Fibroblast of lung (primary cell): ENCODE measurements at places on chromosomes 11 and 22. TPM values are rescaled to one million over a fixed set of nuclear protein-coding genes. Genes with fewer than 3 reads are reported as not detected.

DNA sequence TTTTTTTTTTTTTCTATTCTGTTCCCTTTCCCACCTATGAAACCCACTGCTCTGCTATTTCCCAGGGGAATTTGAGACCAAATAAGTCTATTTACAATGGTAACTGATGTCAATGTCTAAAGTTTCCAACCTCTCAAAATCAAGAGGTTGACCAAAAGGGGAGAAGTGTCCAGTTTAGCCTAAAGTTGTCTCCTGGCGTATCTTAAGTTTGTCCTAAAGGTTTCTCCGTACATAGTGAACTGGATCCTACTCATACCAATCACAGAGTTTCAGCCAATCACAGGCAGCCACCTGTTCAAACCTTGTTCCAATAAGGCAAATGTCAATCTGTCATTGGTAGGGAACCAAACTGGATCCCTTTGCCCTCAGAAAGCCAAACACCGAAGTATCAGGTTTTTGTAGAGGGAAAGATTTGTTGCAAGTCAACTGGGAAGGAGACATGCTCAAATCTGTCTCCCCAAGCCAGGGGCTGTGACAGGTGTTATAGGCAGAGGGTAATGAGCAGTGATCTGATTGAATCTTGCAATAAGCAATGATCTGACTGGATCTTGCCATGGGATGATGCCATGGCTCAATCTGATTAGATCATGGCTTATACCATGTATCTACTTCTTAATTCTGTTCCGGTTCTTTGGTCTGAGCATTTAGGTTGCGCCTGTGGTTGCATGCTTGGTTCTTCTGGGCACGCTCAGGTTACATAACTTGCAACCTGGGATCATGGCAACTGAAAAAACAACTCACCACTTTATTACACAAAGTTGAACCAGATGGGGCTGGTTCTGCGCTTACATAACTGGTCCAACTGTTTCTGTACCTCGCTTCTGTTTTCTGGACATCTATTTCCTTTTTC, 1.1 kb upstream of the VPS37C start:
- H3K4me3 ChIP-seq = peak overlapping the region; percentile 92
- H3K4me1 ChIP-seq = peaks cover 4% of the 10 kb centered on the region
- H3K27me3 ChIP-seq = no peaks in the 10 kb centered on the region
- DNase-seq = peak; percentile 39

- peaks cover 3% of the 10 kb centered on the region for H3K27me3 ChIP-seq
- no peak overlapping the region for H3K4me3 ChIP-seq
- H3K27ac ChIP-seq = no peak overlapping the region
- peak; percentile 91 for DNase-seq
- H3K36me3 ChIP-seq = peaks cover 13% of the 10 kb centered on the region
- peaks cover 13% of the 10 kb centered on the region for H3K4me1 ChIP-seq
These were observed 14.1 kb downstream of the C11orf24 start for GRCh38 chr11:68257477-68258362.

- no peak overlapping the region for H3K4me3 ChIP-seq
- H3K4me1 ChIP-seq = no peaks in the 10 kb centered on the region
- no peak for DNase-seq
- H3K36me3 ChIP-seq = no peaks in the 10 kb centered on the region
- H3K27me3 ChIP-seq = peaks cover 3% of the 10 kb centered on the region
These were observed 6.4 kb downstream of the MS4A15 start for GRCh38 chr11:60762851-60763691.

TIMP3 gene
- total RNA-seq = 145 and 242 TPM in 2 replicates
